ENCODE measurements at places on chromosomes 6 and 20.

DNA sequence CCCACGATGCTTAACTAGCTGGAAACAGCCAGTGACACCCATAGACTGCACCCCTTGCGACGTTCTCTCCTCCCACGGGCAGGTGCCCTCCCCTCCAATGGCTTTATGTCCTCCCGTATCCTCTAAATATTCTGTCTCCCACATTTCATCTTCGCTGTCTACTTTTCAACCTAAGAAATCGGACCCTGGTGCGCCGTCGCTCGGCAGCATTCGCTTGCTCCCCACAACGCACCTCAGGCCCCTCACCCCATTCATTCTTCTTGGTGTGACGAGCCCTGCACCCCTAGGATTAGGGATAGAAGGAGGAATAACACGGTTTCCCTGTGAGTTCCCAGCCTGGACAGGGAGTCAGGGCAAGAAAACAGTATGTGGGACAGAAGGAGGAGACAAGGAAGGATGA, 74.3 kb upstream of the FOXQ1 start:
- DNase-seq = no peak

GRCh38 chr20:62433658-62434497, 6.5 kb upstream of the RBBP8NL start:
- no peak for DNase-seq

DNA sequence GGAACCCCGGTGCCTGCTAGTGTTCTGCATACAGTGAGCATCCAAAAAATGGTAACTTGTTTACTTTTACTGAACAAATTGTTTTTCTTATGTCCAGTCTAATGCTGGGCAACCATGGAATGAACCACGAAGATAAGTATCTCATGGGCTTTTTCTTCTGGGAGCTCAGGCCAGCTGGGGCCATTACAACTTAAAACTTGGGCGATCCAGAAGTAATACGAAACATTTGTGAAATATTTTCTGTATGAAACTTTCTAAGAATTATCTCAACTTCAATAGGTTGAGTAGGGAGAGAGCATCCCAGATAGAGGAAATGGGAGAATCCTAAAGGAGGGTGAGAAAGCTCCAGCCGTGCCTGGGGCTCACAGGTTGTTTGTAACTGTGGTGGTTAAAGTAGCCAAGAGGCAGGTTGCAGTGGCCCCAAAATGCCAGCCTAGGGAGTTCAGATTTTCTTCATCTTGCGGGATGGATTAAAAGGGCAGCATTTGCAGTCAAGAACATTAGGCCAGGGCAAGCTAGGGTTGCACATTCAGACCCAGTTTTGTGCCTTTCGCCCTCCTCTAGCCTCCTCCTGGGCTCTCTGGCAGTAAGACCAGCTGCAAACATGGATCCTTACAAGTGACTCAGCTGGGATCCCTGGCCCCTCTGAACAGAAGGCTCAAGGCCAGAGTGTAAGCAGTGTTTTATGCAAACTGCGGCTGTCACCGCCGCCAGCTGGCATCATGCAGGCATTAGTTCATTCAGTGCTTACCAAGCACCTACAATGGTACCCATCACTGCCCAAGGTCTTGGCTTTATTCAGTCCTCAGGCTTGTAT, 41.5 kb downstream of the ELMO2 start:
- no peak for DNase-seq

- no peak for DNase-seq
Observed at GRCh38 chr6:142682985-142683384, 262.0 kb downstream of the HIVEP2 start.

GRCh38 chr20:6053776-6054688, at the start of gene LRRN4:
LRRN4 (minus strand) TSS chr20:6054060; CDS start chr20:6052799, 1,261 bp downstream.
- no peak for DNase-seq

DNA sequence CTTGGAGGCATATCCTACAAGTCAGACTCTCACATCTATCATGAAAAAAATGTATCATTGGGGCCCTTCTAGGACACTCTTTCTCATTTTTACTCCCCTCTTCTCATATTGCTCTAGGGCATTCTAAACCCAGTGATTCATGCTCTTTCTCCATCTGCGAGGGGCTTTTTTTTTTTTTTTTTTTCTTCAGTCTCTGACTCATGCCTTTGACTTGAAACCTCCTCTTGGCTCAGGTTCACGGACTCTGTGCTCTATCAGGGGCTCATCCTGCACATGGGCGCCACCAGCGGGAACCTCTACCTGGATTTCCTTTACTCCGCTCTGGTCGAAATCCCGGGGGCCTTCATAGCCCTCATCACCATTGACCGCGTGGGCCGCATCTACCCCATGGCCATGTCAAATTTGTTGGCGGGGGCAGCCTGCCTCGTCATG, 17.8 kb downstream of the SLC22A1 start:
- DNase-seq = peak; percentile 22

DNA sequence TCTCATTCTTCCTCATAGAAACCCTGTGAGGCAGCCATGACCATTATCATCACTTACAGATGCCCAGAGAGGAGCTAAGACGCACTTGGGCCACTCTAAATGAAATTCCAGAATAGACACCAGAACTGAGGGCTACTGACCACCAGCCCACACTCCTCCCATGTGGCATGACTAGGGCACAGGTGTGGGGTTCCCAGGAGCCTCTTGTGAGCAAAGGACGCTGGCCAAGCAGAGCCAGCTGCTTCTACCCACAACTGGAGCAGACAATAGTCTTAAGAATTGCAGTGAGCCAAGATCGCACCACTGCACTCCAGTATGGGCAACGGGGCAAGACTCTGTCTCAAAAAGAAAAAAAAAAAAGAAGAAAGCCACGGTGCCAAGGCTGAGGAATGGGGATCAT, 10.0 kb downstream of the AHCY start:
- DNase-seq = no peak

- DNase-seq = no peak
Observed at GRCh38 chr6:85298553-85298952, 151.3 kb upstream of the NT5E start.
